ENCODE measurements at places on chromosomes 2 and 18.

DNA sequence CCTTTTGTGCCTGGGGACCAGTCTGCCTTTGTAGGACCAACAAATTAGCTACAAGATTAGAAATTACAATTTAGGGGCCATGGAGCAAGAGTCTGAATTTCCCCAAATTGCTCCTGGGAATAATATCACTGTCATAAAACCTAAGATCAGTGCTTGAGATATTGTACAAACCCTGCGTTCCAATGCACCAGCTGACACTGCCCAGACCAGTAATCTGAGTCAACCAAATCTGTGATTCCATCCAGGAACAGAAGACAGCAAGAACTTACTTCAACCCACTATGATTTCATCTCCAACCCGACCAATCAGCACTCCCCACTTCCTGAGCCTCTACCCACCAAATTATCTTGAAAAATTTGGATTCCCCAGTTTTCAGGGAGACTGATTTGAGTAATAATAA lies 1305.0 kb upstream of the NRXN1 start:
- DNase-seq = no peak

DNA sequence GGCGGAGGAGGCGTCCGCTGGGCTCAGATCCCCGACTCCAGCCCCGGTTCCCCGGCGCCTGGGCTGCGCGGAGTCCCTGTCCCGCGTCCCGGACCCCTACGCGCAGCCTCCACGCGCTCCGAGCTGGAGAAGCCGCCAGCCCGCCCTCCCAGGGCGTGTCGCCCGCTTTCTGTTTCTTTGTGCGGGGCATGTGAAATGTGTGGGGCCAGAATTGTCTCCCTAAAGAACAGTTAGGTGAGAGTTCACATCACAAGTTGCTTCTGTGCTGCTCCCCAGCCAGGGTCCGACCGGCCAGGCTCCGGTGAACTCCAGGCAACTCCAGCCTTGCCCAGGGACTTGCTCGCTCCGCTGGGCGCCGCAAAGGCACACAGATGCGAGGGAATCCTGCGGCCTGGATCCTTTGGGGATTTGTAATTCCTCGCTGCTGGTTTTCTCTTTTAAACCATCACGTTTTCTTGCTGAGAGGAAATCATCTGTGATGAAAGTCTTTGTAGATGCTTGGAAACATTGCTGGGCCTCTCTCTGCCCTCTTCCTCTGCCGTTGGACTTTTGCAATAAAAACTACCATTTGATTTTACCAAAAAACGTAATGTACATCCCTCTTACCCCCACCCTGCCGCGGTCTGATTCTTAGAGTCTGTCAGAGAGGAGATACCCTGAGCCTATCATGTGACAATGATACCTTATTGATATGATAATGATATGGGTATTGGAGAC lies 631 bp downstream of the GYPC start:
- DNase-seq = no peak

GRCh38 chr2:105804266-105804665 lies 59.6 kb downstream of the NCK2 start:
- no peak for DNase-seq

GRCh38 chr2:117943013-117943672 lies 70.7 kb downstream of the CCDC93 start:
- no peak for DNase-seq

- DNase-seq = no peak
Observed at GRCh38 chr2:9288233-9288632, 81.6 kb downstream of the ASAP2 start.

Measured in SIG-M5 (cell line).